Activated T-helper 1 cell treated with anti-CD3 and anti-CD28 coated beads, Interleukin-2, amount 50 U/mL, for 16 hours (primary cell): ENCODE measurements at places on chromosomes 7 and 10.

DNA sequence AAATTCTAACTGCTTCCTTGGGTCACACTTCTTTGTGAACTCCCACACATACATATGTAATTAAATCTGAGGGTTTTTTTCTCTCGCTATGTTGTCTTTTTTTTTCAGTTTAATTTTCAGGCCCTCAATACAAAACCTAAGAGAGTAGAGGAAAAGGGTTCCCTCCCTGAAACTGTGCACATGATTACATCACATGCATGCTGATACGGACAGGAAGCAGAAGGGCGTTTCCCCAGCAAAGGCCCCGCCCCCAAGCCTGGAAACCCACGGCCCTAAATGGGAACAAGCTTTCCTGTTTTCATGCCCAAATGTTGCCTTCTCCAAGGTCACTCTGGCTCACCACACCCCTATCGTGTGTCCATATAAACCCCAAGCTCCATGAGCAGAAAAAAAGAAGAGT lies 115.4 kb downstream of the TEX36 start:
- no peak for DNase-seq

- no peak for DNase-seq
These were observed 23.4 kb upstream of the ARID5B start for GRCh38 chr10:61877887-61878739.

DNA sequence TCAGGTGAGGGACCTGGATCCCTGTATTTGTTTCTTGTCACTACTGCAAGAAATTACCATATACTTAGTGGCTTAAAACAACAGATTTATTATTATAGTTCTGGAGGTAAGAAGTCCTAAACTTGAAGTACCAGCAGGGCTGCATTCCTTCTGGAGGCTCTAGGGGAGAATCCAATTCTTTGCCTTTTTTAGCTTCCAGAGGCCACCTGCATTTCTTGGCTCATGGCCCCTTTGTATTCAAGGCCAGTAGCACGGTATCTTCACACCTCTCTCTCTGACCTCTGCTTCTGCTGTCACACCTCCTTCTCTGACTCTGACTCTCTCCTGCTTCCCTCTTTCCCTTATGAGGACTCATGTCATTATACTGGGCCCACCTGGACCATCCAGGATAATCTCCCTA lies 2.2 kb upstream of the LHPP start:
- no peak for DNase-seq

DNA sequence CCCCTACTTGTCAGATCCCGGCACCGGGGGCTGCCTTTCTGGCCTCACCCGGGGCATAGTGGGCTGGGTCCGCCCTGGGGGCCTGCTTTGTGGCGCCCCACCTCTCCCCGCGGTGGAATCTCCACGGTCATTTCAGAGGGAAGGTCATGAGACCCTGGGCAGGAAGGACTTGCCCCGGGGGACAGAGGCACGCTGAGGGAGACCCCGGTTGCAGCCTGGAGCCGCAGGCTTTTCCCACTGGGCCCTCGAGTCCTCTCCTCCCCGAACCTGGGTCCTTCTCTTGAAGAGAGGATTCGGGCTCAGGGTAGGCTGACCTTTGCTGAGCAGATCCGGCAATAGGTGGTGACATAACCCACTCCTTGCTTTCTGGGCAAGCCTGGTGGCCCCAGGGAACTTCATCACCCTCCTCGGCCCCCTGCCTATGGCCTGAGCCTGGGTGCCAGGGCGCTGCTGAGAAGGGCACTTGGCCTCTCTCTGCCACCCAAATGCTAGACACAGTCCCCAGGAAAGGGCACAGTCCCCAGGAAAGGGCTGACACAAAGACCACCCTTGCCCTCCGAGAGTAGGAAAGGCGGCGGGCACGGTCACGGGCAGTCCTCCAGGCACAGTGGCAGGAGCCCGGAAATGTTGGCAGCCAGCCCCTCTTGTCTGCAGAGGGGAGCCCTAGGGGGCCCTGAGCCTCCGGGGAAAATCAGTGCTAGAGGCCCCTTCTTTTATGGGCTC lies 36.2 kb downstream of the FKBP6 start:
- no peak for DNase-seq

DNA sequence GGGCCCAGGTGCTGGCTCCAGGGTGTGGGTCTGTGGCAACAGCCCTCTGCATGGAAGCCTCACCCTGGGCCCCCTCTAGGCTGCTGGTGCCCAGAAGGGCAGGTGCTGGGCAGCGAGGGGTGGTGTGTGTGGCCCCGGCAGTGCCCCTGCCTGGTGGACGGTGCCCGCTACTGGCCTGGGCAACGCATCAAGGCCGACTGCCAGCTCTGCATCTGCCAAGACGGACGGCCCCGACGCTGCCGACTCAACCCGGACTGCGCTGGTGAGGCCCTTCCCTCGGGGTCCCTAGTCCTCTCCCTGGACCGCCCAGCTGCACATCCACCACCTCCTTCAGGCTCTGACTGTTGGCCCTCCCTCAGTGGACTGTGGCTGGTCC lies 18.8 kb upstream of the ZNF467 start:
- no peak for DNase-seq

DNA sequence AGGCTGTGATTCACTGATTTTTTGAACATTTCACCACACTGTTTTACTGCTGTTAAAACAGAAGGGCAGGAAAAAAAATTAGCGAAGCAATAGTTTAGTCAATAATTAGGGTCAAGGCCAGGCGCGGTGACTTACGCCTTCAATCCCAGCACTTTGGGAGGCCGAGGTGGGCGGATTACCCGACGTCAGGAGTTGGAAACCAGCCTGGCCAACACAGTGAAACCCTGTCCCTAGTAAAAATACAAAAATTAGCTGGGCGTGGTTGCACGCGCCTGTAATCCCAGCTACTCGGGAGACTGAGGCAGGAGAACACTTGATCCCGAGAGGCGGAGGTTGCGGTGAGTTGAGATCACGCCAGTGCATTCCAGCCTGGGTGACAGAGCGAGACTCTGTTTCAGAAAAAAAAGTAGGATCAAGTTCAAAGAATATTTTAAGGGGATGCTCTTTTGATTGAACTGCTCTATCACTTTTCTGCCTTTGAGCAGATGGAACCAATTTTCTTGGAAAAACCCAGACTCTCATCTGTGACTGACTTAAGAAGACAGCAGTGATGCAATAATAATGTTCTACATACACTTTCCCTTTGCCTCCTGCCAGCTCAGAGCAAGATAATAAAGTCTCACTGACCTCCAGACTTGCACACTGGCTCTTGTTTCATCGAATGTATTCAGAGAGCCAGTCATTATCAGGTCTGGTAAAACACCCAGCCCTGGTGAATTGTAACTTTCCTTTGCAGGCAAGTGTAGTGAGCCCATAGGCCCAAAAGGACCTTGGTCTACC lies 1.6 kb upstream of the PPA1 start:
- DNase-seq = no peak

- no peak for DNase-seq
These were observed 38.0 kb downstream of the PRKAG2 start for GRCh38 chr7:151838861-151839381.

GRCh38 chr7:125529249-125529648 lies 599.6 kb upstream of the POT1 start:
- DNase-seq = no peak

GRCh38 chr7:45027774-45028114 lies 27.7 kb downstream of the CCM2 start:
- DNase-seq = no peak

GRCh38 chr7:96167424-96167823 lies 154.5 kb downstream of the SLC25A13 start:
- no peak for DNase-seq

DNA sequence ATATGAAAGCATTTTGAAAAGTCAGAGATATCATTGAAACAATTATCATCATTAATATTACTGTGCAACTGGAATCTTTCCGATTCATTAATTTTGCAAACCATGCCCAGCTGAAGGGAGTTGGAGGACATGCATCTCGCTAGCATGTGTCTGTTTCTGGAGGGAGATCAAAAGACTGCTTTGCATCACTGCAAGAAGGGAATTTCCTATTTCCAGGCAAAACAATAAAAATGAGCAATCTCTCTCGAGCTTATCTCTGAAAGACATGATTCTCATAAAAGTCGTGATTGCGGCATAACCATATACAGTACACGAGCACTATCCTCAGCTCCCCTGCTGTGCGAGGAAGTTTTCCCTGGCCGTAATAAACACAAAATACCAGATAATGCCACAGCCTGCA lies 607.6 kb upstream of the DPP6 start:
- DNase-seq = no peak

GRCh38 chr7:97480772-97481390 lies 251.0 kb upstream of the TAC1 start:
- DNase-seq = no peak
